ENCODE measurements at places on chromosomes 7 and 10. TPM values are rescaled to one million over a fixed set of nuclear protein-coding genes. Genes with fewer than 3 reads are reported as not detected.

DNA sequence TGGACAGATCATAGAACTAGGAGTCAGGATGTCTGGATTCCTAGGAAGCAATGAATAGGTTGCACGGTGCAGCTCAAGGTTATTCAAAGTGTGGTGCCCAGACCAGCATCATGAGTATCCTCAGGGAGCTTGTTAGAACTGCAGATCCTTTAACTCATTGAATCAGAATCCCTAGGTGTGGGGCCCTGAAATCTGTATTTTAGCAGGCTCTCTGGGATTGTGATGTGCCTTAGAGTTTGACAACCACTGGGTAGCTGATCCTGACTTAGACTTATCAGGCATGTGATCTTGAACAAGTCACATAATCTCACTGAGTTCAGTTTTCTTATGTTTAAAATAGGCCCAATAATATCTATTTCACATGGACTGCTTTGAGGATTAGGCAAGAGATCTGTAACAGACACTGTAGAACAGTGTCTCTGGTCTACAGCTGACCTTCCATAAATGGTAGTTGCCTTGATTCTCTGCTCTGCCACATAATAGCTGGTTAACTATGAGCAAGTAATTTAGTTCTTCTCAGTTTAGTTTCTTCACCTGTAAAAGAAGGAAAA is 46.4 kb upstream of the ATRNL1 start:
- no peaks in the 10 kb centered on the region for H3K27me3 ChIP-seq
- no peak for DNase-seq
- no peaks in the 10 kb centered on the region for H3K4me1 ChIP-seq
- H3K27ac ChIP-seq, result no peak overlapping the region
- no peak overlapping the region for H3K4me3 ChIP-seq
- H3K36me3 ChIP-seq, result no peaks in the 10 kb centered on the region

DNA sequence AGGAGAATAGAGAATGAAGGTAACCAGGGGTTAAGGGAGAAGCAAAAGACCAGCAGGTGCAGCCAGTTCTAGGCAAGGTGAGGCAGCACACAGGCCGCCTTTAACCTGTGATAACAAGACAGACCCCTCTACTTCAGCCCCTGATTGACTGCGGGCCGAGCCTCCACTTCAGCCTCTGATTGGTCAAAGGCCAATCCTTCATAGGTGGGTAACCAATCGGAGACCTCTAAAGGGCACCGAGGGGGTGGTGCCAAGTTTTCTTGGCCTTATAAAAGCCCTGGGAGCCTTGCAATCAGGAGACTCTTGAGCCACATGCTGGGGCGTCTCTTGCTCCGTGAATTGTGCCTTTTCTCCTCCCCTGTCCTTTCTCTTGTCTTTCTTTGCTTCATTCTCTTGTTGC is 98.8 kb downstream of the ELFN1 start:
- no peaks in the 10 kb centered on the region for H3K27me3 ChIP-seq
- no peaks in the 10 kb centered on the region for H3K36me3 ChIP-seq
- DNase-seq, result peak; percentile 39
- no peaks in the 10 kb centered on the region for H3K4me1 ChIP-seq
- H3K27ac ChIP-seq, result no peak overlapping the region
- H3K4me3 ChIP-seq, result no peak overlapping the region

DNA sequence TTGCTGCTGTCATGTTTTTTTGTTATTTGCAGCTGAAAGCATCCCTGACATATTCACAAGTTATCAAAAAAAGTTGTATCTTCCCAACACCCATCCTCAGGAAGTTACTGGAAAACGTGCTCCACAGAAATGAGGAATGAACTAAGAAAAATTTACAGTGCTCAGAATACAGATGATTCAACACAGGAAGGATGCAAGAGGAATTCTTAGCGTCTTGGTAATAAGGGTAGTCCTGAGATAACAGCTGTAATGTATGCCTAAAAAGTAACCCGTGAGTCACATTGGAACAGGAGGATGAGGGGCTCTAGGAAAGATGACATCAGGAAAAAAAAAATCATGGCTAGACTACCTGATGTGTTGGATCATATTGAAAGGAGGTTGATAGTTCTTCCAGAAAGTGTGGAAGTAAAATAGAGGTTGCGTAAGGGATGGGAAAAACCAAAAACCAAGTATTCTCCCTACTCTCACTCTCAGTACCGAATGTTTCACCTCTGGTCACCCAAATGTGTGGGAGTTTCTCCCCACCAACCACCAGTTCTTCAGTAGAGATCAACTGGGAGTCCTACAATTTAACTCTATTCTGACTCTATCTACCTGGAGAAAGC is 3.9 kb downstream of the ADAM12 start:
- no peak overlapping the region for H3K27ac ChIP-seq
- DNase-seq, result no peak
- no peaks in the 10 kb centered on the region for H3K36me3 ChIP-seq
- H3K27me3 ChIP-seq, result no peaks in the 10 kb centered on the region

GRCh38 chr7:129285111-129285510 is 60.3 kb downstream of the AHCYL2 start:
- no peak overlapping the region for H3K27ac ChIP-seq
- H3K4me3 ChIP-seq, result no peak overlapping the region
- no peaks in the 10 kb centered on the region for H3K36me3 ChIP-seq
- H3K4me1 ChIP-seq, result no peaks in the 10 kb centered on the region
- H3K27me3 ChIP-seq, result no peaks in the 10 kb centered on the region

DNA sequence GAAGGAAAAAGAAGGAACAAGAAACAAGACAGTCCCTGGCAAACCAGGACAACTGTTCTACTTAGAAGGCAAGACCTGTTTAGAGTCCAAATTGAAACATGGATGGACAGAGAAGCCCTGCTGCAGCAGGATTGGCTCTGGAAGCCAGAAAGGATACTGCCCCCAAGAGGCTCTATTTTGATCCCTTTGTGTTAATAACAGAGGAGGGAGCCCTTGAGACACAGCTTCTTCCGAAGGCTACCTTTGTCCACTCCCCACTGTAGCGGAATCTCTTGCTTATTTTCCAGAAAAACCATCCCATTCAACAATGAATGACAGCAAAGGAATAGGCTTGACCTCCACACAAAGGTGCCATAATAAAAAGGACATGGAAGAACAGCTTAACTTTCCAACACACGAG is 120.3 kb upstream of the FOXK1 start:
- H3K27ac ChIP-seq, result no peak overlapping the region
- no peaks in the 10 kb centered on the region for H3K36me3 ChIP-seq
- DNase-seq, result no peak
- no peaks in the 10 kb centered on the region for H3K27me3 ChIP-seq
- H3K4me1 ChIP-seq, result no peaks in the 10 kb centered on the region

- H3K36me3 ChIP-seq, result no peaks in the 10 kb centered on the region
- no peak overlapping the region for H3K27ac ChIP-seq
- no peaks in the 10 kb centered on the region for H3K27me3 ChIP-seq
- no peak overlapping the region for H3K4me3 ChIP-seq
Measured at GRCh38 chr10:30986053-30986555, 45.6 kb downstream of the ZNF438 start.

The SNX10 gene
- total RNA-seq, result 5.6 TPM

DNA sequence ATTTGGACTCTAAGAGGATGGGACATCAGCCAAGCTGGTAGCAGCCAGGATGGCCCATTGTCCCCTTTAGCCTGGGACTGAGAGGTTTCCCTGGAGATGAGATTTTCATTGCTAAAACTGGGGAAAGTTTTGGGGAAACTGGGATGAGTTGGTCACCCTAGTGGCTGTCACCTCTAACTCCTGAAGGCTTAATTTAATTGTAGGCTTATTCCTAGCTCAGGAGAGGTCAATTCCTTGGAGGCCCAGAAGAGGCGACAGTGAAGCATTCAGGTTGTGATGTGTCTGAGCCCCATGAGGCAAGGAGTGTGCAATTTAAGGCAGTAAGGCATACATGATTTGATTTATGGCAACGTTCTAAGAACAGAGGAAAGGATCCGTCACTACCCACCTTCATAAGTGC is 24.9 kb upstream of the JAZF1 start:
- H3K27me3 ChIP-seq, result no peaks in the 10 kb centered on the region
- H3K4me3 ChIP-seq, result no peak overlapping the region
- no peaks in the 10 kb centered on the region for H3K36me3 ChIP-seq
- no peak overlapping the region for H3K27ac ChIP-seq

The VAX1 gene
- not detected for total RNA-seq

The HACD1 gene
- total RNA-seq, result 103 TPM

- no peak for DNase-seq
- H3K27me3 ChIP-seq, result no peaks in the 10 kb centered on the region
- peak overlapping the region; percentile 37 for H3K27ac ChIP-seq
- H3K4me3 ChIP-seq, result peak overlapping the region; percentile 11
Measured at GRCh38 chr10:18312374-18313139, 172.3 kb downstream of the CACNB2 start.

DNA sequence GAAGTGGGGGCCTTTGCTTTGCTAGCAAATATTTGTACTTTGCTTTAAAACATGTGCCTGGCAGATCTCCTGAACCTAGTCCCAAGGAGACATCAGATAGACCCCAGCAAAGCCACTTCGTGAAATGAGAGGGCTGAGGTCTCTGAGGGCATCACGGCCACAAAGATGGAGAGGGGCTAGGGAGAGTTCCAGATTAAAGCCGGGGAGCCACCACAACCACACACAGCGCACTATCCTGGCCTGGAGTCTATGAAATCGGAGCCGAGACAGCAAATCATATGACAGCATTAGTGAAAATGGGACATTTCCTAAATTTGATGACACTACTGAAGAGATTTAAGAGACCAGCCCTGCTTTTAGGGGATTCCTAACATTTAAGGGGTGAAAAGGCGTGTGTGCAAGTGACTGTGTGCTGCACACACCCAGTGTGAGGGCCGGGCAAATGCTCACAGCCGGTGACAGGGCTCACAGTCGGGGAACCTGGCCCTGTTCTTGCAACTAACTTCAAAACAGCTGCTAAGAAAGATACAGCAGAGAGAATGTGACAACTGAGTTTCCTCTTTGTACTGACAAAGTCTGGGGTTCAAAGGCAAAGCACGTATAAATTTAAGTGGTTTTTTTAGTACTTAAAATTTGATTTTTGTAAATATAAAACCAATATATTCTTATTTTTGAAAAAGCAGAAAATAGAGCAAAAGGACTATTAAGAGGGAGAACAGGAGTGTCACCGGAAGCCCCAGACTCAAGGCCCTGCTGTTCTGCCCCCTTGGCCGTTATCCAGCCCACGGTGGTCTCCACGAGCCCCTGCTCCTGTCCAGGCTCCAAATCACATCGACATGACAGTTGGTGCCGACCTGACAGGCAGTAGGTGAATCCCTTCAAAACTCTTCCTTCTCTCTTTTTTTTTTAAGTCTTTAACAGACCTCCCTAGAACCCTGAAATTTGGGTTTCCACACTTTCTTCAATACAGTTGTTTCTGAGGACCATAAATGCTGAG is 49.5 kb downstream of the VIPR2 start:
- no peaks in the 10 kb centered on the region for H3K36me3 ChIP-seq
- H3K4me1 ChIP-seq, result peaks cover 2% of the 10 kb centered on the region
- no peak overlapping the region for H3K4me3 ChIP-seq
- H3K27me3 ChIP-seq, result no peaks in the 10 kb centered on the region
- DNase-seq, result no peak

The GIMAP6 gene
- total RNA-seq, result 31.7 TPM

DNA sequence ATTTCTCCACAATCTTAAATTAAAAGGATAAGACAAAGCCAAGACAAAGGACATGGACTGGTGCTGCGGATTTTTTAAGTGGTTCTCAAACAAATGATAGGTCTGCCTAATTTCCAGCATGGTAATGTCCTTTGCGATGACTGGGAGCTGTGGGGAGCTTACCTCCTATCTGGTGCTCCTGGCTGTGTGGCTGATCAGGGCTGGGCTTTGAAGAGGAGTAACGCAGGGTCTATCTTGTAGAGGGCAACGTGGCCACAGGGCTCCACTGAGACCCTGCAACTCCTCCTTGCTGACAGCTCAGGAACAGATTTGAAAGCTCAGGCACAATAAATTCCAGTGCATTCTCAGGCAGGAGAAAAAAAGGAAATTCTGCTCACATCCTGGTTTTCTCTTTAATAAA is 103.1 kb upstream of the SFMBT2 start:
- DNase-seq, result no peak
- no peaks in the 10 kb centered on the region for H3K36me3 ChIP-seq
- H3K27ac ChIP-seq, result no peak overlapping the region
- no peak overlapping the region for H3K4me3 ChIP-seq

The BPGM gene
- 10.5 TPM for total RNA-seq

DNA sequence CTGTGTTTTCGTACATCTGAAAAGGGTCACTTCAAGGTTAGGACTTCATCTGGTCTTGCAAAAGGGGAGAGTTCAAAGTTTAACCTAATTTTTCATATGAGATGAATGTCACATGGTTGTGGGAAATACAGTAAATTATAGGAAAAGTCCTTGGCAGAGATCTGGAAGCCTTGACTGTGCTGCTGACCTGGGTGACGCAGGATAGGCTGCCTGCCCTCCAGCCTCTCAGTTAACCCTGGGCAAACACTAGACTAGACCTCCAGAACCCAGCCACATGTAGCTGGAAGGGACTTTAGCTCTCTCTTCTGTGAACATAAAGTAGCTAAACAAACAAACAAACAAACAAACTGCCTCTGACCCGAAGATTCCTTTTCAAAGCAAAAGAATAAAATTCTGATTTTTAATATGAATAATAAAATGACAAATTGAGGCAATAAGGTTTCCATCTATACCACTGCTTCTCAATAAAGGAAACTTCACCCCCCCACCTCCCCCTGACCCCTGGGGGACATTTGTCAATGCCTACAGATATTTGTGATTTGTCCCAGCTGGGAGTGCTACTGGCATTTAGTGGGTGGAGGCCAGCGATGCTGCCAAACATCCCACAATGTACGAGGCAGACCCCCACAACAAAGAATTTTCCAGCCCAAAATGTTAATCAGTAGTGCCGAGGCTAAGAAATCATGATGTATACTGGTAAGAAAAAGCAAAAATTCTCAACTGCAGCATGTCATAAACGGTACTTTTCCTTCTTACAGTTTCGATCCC is 75.2 kb upstream of the PRR15 start:
- H3K36me3 ChIP-seq, result no peaks in the 10 kb centered on the region
- H3K4me1 ChIP-seq, result no peaks in the 10 kb centered on the region
- peak overlapping the region; percentile 61 for H3K27ac ChIP-seq

The TMEM213 gene
- total RNA-seq, result not detected

DNA sequence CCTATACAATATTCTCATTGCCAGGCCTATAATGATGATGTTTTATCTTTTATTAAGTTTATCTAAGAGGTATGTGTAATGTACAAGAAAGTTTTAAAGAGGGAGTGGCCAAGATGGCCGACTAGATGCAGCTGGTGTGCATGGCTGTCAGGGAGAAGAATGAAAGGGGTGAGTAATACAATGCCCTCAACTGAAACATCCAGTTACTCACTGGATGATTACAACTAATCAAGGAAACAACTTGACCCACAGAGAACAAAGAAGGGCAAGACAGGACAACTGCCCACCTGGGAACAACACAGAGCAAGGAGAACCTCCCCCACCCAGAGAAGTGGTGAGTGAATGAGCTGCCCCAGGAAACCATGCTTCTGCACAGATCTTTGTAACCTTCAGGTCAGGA is 880.0 kb upstream of the LRRTM3 start:
- H3K36me3 ChIP-seq, result no peaks in the 10 kb centered on the region
- no peak for DNase-seq
- H3K27me3 ChIP-seq, result no peaks in the 10 kb centered on the region
- H3K4me1 ChIP-seq, result no peaks in the 10 kb centered on the region

- H3K36me3 ChIP-seq, result no peaks in the 10 kb centered on the region
- no peaks in the 10 kb centered on the region for H3K27me3 ChIP-seq
- no peak overlapping the region for H3K4me3 ChIP-seq
- no peak for DNase-seq
- no peaks in the 10 kb centered on the region for H3K4me1 ChIP-seq
Measured at GRCh38 chr7:151802469-151802846, 74.5 kb downstream of the PRKAG2 start.

GRCh38 chr7:151488096-151488495 is 31.6 kb downstream of the RHEB start:
- H3K27me3 ChIP-seq, result no peaks in the 10 kb centered on the region
- no peaks in the 10 kb centered on the region for H3K36me3 ChIP-seq
- H3K4me1 ChIP-seq, result peaks cover 10% of the 10 kb centered on the region

GRCh38 chr10:70306181-70306705 is 22.4 kb upstream of the NPFFR1 start:
- DNase-seq, result no peak
- H3K27ac ChIP-seq, result no peak overlapping the region
- H3K27me3 ChIP-seq, result no peaks in the 10 kb centered on the region
- no peaks in the 10 kb centered on the region for H3K36me3 ChIP-seq
- H3K4me3 ChIP-seq, result no peak overlapping the region
